ENCODE measurements at places on chromosomes 13 and 19.

GRCh38 chr13:21208652-21209154, 32.2 kb downstream of the MRPL57 start:
- no peak for DNase-seq

DNA sequence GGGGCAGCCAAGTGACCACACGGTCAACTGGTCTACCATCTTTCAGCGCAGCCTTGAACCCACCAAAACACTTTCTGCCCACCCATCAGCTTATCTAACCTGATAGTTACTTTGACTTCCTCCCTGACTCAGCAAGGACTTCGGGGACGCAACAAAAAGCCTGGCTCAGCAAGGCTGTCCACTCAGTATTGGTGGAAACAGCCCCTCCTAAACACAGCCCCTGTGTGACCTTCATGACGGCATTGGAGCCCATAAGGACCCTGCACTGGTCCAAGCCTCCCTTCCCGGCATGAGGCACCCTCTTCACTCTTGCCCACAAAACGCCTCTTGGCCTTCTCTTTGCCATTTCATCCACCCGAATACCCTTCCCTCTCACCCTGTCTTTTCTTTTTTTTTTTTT, 39.1 kb downstream of the INSR start:
- DNase-seq: no peak

- no peak for DNase-seq
Observed at GRCh38 chr13:99666146-99666805, 165.0 kb downstream of the TM9SF2 start.

DNA sequence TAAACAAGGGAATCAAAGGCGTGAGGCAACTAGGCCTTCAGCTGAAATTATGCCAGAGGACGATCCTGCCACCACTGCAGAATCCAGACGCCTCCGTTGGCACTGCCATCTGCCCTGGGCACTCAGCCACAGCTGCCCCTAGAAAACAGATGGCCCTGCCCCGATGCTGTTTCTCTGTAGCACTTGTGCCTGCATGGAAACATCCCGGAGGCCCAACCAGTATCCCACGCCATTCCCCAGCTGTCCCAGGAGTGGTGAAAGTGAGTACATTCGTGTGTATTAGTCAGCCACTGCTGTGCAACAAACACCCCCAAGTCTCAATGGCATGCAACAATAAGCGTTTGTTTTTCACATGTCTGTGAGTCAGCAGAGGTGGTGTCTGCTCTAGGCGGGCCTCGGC, 8.9 kb upstream of the CRTC1 start:
- DNase-seq: no peak

- DNase-seq: peak; percentile 81
Observed at GRCh38 chr13:48653472-48653939, at the start of gene CYSLTR2. CYSLTR2 (plus strand) TSS chr13:48653929; CDS start chr13:48706818, 52,889 bp downstream.

GRCh38 chr13:27968316-27969081, 616 bp downstream of the CDX2 start:
- DNase-seq: no peak

- DNase-seq: no peak
Observed at GRCh38 chr19:33108161-33108560, 23.8 kb upstream of the WDR88 start.

Data from HCEC 1CT (cell line).